ENCODE measurements at places on chromosomes 3 and 15.

- DNase-seq = no peak
Observed at GRCh38 chr3:119308355-119308754, 14.2 kb downstream of the ARHGAP31 start.

GRCh38 chr15:70079888-70080287 is 17.8 kb downstream of the TLE3 start:
- no peak for DNase-seq

DNA sequence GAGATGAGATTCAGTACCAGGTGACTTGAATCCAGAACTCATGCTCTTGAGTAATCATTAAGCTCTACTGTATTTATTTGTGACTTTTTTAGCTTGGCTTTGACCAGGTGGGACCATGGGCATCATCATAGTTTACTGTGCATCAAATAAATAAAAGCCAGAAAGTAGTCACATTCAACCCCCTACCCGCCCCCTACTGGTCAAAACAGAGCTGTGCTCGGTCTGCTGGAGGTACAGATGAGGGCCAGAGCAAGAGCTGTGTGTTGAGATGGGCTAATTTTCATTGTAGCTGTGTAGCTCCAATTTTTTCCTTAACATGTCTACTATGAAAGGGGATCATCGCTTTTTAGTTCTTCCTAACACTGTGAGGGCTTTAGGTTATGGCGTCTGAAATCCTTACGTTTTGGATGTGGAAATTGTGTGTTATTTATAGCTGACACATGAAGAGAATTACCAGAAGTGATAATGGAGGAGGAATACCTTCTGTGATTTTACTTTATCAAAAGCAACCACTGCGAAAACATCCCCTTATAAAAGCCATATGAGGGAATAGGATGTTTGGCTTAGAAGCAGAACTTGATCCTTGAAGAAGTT is 375.1 kb downstream of the PTPRG start:
- peak; percentile 31 for DNase-seq

DNA sequence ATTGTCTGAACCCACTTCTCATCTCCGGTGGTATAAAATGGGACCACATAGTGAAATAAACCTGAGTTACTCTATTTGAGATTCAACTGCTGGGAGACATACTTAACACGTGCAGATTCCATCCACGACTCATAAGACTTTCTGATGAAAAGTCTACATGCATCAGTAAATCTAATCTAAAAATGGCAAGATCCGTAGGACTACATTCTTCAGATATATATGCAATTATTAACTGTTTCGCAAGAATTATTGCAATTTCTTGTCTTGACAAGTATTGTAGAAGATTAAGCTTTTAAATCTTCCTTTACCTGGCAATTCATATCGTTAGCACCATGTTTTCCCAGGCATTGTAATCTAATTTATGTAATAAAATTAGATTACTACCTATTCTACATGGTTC is 718.7 kb upstream of the CBLB start:
- DNase-seq = no peak

GRCh38 chr3:51799879-51800749 is 21.1 kb upstream of the IQCF6 start:
- DNase-seq = peak; percentile 64

DNA sequence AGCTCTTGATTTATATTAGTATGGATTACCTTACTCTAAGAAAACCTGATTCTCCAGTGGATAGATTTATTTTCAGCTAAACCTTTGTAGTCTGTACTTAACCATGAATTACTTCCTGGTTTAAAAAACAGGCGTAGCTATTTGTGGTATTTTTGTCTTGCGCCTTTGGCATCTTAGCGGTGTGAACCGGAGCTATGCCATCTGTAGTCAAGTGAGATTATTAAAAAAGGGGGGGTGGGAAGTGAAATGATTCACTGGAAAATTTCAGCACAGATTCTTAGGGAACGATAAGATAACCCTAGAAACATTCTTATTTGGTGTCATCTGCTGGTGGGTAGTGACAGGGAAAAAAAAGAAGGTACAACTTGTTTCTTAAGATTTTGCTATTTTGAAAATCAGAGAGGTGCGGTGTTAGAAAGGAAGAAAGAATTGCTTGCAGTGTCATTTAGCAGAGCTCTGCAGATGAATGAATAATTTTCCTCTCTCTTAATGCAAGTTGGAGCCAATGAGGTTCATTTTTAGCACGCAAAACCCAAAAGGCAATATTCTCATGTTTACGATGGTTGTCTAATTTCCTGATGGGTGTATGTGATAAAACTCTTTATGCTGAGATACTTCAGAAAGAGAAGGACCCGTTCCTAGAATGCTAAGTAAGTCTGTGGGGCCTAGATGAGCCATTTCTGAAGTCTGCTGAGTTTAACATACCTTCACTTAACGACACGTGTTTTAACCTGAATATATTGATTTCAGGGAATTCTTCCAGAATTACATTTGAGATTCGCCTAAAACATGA is 44.0 kb downstream of the PSMD6 start:
- no peak for DNase-seq

DNA sequence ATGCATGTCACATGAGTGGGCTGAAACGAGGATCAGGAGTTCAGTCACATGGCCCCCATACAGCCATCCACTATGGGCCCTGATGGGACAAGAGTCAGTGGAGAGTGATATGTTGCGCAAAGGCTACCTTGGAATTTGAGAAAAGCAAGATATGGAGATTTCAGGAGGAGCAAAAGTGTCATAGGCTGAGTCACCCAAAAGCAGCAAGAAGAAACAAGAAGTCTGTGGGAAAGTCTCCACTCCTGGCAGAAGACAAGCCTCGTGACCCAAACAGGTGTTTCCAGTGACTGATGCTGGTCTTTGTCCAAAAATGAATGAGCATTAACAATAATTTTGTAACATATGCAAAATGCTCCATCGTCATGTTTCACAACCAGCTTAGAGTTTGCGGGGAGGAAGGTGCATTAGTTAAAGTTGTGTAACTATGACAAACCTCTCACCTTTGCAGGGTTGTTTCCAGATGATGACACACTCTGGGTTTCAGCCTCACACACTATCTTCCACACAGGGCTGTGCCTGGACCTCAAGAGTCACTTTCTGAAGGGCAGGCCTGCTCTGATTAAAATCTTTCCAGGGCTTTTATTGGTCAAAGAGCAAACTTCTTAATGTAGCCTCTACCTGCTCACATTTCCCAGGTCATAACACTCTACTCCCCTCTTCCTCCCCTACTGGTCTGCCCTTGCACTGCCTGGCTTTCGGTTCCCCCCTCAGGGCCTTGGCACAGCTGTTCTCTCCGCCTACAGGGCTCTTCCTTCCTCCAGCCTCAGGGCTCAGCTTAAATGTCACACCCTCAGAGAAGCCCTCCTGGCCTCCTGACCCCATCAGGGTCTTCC is 3.9 kb upstream of the DNASE1L3 start:
- DNase-seq = peak; percentile 76

DNA sequence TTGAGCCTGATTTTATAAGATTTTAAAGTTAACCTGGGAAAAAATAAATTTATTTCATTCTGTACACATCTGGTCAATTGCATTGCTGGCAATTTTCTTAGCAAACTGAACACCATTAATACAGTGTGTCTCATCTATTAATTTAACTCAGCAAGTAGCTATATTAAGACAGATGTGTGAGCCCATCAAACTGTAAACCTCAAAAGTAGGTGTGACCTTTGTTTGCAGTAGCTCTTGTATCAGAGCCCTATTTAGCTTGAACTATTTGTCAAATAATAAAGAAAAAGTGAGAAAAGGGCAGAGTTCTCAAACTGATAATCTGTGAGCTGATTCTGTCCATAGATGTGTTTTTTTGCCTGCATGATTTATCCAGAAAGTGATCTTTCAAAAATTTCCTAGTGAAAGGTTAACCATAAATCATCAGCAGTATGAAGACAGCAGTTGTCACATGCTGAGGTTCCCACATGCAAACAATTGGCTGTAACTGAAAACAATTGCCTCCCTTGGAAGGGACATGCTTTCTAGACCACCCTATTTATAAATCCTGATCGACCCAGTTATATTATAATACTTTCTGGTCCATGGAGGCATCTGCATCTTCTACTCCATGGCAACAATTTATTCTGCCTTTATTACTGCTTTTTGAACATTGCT is 646.5 kb downstream of the NSUN3 start:
- no peak for DNase-seq

GRCh38 chr3:71086777-71087142 is 496.8 kb downstream of the FOXP1 start:
- DNase-seq = no peak

DNA sequence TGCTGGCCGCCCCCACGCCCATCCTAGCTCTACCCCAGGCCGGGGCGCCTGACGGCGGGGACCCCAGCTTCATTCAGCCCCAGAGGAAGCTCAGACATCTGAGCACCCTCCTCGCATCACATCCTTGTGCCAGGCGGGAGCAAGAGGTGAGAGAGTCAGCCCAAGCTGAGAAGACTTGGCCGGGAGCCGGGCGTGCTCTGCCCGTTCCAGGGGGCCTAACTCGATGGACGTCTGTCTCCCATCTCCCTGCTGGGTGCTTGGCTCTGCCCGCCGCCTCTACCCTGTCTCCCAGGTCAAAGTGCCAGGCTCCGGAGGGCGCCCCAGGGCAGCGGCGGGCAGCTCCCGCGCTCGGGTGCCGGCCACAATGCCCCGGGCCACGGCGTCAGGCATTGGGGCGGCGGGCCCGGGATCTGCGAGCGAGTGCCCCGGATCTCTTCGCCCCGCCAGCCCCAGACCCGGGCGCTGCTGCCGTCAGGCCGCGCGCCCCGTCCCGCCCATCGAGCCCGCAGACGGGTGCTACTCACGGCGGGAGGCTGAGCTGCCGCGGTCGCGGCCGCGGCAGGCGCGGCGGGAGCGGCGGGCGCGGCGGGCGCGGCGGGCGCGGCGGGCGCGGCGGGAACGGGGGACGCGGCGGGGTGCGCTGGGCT is 388 bp downstream of the DAPK2 start:
- DNase-seq = peak; percentile 22

GRCh38 chr15:59203657-59204056 is 3.0 kb upstream of the LDHAL6B start:
- no peak for DNase-seq

All from activated CD4-positive, alpha-beta T cell treated with anti-CD3 and anti-CD28 coated beads, Interleukin-2, amount 50 U/mL, for 16 hours (primary cell).